ENCODE measurements at places on chromosomes 2 and 18.

DNA sequence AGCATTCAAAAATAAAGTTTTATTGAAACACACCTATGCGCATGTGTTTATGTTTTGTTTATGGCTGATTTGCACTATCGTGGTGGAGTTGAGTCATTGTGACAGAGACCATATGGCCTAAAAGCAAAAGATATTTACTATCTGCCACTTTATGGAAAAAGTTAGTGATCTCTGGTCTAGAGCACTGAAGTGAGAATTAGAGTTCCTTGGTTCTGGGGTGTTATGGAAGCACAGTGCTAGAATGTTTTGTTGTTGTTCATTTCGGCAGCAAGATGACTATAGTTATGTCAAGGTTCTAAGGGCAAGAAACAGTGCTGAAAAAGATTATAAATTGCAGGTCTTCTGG lies 416.5 kb downstream of the SLC4A3 start:
- no peak for DNase-seq

DNA sequence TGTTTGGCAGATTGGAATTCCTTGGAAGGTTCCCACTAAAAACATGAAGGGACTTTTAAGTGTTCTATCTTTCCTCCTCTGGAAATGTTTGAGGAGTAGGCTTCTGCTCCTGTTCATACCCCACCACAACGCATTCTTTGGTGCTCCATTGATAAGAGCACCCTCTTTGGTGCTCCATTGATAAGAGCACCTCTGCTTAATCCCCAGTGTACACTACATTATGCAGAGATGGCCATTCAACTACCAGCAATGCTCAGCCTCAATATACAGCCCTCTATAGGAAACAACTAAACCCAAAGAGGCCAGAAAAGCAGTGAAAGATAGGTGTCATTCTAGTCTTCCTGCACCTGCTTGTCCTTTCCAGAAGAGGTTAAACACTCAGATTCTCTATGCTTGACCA lies 1.8 kb upstream of the CHAC2 start:
- DNase-seq = no peak

GRCh38 chr2:232473467-232473890 lies 14.2 kb downstream of the ECEL1 start:
- peak; percentile 79 for DNase-seq

GRCh38 chr2:3349211-3349693 lies 28.4 kb downstream of the EIPR1 start:
- DNase-seq = peak; percentile 10

- peak; percentile 83 for DNase-seq
Measured at GRCh38 chr2:5190023-5190422, 502.2 kb upstream of the SOX11 start.

- no peak for DNase-seq
Measured at GRCh38 chr2:155145758-155146229, 447.3 kb downstream of the KCNJ3 start.

DNA sequence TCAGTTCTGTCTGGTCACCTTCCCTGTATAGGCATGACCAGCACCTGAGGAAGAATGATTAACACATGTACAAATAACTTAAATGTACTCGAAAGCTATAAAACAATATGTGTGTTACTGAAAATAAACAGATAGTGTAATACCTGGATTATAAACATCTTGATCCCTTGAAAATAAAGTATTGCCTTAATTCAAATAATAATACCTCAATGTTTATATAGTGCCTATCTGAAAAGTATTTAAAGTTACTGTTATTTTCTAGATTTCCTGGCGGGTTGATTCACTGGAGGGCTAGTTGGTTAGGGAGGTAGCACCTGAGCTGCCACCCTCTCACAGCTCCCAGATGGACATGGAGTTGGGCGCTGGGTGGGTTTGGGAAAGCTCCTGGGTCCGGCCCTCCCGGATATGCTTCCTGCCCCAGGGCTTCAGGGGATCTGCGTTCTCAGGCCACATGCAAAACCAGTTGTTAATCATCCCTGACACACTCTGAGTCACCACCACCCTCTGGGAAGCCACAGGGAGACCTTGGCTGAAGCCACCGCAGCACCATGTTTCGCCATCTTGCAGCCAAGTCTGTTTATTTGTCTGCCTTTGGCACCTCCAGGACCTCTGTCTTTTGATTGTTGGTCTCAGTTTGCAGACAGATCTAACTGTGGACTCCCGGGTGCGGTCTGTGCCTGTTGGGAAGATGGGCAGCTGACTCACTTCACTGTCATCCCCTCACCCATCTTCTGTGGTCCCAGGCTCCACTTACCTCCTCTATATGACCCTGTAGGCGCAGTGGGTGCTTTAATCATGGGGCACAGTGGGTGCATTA lies 35.3 kb downstream of the RAB31 start:
- DNase-seq = peak; percentile 73

DNA sequence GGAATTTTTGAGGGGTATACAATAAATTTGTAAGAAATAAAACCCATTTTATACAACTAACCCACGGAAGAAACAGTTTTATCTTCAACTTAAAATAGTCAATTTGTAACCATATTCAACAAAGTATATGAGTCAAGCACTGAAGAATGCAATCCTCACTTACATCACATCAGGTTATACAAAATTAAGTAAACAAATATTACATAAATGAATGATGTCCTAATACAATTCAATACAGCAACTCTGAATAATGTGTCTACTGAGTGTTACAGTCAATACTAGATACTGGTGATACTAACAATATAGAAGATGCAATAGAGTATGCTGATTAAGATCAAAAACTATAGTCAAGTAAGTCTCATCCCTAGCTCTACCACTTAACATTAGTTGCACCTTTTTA lies 58.6 kb downstream of the FANCL start:
- DNase-seq = no peak

- no peak for DNase-seq
Measured at GRCh38 chr2:25994509-25994908, 12.2 kb upstream of the KIF3C start.

DNA sequence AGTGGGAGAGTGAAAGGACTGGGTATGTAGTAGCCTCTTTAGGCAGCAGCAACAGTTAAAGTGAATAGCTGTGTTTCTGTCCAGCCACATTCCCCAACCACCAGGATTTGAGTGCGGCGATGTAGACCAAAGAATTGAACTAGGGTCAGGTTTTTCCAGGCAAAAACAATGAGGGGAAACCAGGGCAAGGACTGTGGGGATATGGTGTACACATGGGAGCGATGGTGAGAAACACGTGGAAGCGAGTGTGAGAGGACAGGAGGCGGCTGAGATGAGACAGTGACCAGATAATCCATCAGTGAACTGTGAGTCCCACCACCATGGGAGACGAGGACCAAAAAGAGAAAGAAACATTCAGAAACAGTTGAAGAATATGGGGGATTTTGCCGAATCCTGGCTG lies 409.5 kb downstream of the TSN start:
- DNase-seq = no peak

- peak; percentile 86 for DNase-seq
Measured at GRCh38 chr2:55049043-55049820, 1.0 kb downstream of the RTN4 start.

DNA sequence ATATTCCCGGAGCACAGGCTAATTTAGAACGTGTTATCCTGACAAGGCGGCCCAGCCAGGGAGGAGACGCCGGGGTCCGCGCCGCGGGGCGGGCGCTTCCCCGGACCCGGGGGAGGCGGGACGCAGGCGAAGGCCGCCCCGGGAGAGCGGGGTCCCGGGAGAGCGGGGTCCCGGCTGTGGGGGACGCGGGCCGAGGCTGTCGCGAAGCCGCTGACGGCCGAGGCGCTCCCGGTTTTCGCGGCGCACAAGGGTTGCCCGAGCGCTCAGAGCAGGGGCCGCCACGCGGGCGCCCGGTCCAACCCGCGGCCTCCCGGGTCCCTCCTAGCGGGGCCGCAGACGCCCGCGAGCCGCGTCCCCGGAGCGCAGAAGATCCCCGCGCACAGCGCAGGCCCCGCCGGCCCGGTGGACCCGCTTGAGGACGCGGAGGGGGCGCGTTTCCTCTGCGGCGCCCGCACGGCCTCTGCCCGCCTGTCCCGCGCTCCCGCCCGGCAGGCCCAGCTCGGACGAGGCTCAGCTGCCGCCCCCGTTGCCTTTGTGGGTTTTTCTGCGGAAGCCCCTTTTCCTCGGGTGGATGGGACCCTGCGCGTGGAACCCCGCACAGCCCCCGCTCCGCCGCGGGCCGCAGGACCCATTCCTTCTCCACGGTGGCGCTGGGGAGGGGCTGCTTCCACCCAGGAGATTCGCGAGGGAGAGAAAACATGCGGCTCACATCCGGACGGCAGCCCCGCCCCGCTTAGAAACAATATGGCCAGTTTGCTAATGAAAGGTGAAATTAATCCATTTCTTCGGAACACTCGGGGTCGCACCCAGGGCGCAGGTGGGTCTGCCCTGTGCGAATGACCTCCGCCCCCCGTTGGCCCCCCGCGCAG lies 9.6 kb upstream of the KCNG2 start:
- DNase-seq = no peak

- DNase-seq = peak; percentile 69
Measured at GRCh38 chr18:49520661-49521145, 33.7 kb upstream of the C18orf32 start.

DNA sequence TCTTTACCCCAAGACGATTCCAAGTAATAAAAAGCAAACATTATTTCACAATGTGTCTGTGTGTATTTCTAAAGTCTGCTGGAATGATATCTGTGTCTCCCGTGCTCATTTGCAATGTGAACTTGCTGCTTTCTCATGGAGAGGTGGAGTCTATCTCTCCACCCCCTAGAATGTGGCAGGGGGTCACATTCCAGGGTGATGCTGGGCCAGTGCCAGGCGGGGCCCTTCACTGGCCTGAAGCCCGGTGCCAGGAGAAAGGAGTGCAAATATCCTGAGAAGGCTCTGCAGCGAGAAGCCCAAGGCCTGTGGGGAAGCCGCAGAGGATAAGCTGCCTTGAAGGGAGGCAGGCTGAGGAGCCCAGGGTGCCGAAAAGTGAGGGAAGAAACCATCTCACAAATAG lies 26.8 kb upstream of the LDLRAD4 start:
- no peak for DNase-seq

DNA sequence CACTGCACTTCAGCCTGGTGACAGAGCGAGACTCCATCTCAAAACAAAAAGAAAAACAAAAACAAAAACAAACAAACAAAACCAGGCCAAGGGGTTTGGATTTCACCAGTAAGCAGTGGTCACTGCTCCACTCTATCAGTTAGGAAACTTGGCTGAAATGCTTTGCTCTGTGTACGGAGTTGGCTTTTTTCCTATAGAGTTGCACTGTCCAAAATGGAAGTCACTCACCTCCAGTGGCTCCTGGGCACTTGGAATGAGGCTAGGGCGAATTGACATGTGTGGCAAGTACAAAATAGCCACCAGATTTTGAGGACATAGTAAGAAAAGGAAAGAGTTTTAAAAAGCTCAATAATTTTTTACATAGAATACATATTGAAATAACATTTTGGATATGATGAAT lies 228.7 kb downstream of the LOXHD1 start:
- no peak for DNase-seq

DNA sequence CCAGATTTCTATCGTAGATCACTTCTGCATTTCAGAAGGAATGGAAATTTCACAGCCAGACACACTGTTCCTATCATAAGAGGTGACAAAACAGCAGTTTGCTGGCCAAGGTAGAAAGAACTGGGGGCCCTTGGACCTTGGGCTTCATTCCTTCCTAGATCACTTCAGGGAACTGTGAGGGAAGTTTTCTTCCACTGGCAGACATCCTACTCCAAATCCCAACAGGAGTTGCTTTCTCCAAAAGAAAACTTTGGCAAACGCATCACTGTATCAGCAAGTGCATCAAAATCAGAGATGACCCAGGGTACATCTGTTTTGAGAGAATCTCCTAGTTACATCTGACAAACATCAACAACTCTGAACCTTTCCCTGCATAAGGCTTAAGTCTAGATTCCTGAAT lies 348.4 kb upstream of the KLHL29 start:
- no peak for DNase-seq

DNA sequence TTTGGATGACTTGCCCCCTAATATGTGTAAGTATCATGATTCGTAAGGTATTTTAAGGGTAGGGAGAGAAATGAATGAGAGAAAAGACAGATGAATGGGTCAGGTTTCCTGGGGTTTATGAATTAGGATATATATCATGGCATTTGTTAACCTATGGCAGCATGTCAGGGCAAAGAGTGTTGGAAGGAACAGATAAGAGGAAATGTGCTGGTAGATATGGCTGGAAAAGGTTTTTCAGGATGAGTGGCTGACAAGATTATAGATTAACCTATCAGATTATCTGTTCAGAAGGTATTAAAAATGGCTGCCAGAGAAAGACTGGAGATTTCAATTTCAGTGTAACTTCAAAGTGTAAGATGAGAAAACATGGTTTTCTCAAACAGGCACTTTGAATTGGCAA lies 67.8 kb downstream of the SRBD1 start:
- DNase-seq = no peak

GRCh38 chr2:191500884-191501560 lies 176.9 kb upstream of the NABP1 start:
- no peak for DNase-seq

GRCh38 chr2:37201766-37202165 lies 5.5 kb downstream of the CEBPZOS start:
- DNase-seq = no peak

DNA sequence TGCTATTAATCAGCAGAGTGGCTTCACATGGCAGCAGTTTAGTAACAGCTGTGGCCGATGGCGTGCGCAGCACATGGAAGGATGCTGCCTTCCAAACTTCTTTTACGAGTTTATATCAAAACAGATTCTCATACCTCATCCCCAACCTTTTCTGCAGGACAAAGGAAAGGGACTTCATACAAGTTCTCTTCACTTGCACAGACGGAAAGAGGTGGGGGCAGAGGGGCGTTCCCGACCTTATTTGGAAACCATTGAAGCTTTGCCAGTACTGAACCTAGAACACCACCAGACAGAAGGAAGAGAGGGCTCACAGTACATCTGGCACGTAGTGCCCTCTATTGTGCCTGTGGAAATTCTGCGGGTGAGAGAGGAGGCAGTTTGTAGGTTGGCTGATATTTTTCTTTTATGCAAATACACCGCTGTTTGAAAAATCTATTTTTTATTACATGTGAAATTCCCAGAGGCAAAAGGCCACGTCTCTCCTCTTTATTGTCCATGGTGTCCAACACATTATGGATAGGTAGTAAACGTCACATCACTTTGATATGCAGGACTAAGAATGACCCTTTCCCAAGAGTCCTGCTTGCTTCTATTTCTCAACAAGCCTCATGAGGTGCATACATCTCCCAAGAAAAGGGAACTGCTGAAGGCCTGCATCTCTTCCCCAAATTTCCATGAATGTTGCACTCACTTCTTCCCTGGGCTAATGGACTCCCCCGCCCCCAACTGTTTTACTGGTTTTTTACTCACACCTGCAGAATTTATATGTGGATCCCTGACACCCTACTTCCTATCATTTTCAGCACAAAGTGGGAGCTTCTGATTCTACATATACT lies 31.3 kb downstream of the COLEC12 start:
- peak; percentile 49 for DNase-seq

DNA sequence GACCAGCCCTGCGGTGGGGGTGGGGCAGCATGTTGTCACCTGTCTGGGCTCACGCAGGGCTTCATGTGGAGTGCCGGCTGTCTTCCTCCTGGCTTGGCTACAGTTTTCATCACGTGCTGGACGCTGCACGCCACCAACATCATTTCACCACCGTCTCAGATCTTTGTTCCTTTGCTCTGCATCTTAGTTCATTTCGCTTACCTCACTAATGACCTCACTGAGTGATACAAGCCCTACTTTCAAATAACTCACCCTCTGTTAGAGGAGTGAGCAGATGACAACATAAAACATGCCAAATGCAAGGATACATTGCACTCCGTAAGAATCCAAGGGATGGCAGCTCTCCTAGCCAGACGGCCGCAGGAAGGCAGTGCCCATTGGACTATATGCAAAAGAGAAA lies 527.5 kb downstream of the GALR1 start:
- DNase-seq = no peak

- DNase-seq = no peak
Measured at GRCh38 chr2:7378591-7378990, 461.4 kb downstream of the RNF144A start.

GRCh38 chr2:84840306-84840705 lies 40.6 kb downstream of the TRABD2A start:
- no peak for DNase-seq

All from A673 (cell line).